ENCODE measurements at places on chromosomes 16 and 17.

DNA sequence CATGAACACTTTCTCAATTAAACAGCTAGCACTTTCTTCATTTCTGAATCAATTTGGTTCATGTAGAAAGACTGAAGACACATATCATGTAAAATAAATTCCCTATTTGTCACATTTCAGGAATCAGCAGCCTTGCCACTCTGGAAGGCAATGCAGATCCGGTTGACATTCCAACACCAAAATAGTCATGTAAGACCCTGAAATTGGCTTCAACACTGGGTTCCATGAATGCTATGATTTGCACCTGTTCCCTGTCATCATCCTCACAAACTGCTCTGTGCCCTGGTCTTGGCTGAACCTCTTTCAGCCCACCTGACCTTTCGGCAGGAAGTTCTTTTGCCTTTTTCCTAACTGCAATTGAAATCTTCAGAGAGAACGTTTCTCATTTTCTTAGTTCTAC lies 156.9 kb downstream of the CDH8 start:
- DNase-seq: no peak

DNA sequence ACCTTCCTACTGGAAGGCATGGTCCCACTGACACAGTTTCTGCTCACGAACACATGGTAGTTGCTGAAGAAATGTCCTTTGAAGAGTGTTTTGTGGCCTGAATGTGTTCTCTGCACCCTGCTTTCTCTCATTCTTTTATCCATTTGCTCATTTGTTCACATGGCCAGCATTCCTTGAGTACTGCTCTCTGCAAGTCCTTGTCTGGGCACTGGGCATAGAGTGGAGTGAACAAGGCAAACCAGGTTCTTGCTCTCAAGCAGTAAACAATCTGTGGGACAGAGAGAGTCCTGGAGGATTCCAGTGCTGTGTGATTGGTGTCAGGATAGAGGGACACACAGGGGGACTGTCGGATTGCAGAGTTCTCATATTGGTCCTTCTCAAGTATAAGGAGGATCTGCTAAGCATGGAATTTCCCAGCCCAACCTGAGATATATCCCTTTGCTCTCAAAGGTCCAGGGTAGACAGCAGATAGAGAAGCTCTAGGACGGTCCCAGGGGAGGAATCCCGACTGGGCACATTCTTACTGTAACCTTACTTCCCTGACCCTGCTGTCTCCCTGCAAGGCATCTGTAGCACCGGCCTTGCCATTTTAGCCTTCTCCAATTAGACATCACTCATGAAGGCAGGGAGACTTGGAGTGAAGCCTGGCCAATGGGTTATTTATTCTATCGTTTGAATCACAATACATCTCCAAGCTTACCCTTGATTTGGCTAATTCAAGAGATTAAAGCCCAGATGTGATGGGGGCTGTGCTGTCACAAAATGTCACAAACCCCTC lies 32.3 kb downstream of the ARL4D start:
- no peak for DNase-seq

- no peak for DNase-seq
These were observed 1431.1 kb downstream of the CDH8 start for GRCh38 chr16:60605176-60605575.

- no peak for DNase-seq
These were observed 9.2 kb downstream of the HS3ST6 start for GRCh38 chr16:1908983-1909382.

DNA sequence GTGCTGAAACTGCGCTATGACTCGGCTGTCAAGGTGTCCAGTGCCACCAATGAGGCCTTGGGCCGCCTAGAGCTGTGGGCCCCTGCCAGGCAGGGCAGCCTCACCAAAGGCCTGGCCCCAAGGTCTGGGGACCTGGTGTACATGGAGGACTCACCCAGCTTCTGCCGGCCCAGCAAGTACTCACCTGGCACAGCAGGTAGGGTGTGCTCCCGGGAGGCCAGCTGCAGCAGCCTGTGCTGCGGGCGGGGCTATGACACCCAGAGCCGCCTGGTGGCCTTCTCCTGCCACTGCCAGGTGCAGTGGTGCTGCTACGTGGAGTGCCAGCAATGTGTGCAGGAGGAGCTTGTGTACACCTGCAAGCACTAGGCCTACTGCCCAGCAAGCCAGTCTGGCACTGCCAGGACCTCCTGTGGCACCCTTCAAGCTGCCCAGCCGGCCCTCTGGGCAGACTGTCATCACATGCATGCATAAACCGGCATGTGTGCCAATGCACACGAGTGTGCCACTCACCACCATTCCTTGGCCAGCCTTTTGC lies 25.0 kb downstream of the WNT9B start:
- no peak for DNase-seq

GRCh38 chr17:1568950-1569810 lies 6.6 kb upstream of the PITPNA start:
- DNase-seq: no peak

GRCh38 chr17:10613775-10614513 lies 43.2 kb downstream of the MYH3 start:
- no peak for DNase-seq

DNA sequence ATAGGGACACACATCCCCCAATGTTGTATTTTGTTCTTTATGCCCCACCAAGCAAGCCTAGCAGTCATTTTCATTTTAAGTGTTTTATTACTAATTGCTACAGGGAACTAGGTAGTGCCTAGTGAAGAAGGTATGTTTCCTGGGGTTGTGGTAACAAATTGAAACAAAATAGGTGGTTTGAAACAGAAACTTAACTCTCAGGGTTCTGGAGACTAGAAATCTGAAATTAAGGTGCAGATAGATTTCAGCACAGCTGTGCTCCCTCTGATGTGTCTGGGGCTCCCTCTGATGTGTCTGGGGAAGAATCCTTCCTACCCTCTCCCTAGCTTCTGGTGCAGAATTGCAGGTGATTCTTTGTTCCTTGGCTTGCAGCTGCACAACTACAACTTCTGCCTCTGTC lies 390.1 kb downstream of the ZFHX3 start:
- DNase-seq: no peak

DNA sequence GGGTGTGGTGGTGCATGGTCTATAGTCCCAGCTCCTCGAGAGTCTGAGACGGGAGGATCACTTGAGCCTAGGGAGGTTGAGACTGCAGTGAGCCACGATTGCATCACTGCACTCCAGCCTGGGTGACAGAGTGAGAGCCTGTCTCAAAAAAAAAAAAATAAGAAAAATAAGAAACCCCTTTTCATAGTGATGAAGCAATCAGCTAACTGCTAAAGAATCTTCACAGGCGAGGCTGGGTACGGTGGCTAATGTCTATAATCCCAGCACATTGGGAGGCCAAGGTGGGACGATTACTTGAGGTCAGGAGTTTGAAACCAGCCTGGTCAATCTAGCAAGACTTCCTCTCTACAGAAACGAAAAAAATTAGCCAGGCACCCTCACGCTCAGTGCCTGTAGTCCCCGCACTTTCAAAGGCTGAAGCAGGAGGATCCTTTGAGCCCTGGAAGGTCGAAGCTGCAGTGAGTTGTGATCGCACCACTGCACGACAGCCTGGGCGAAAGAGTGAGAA lies 760 bp downstream of the SLFN12L start:
- no peak for DNase-seq

- DNase-seq: no peak
These were observed 491.0 kb downstream of the CDH13 start for GRCh38 chr16:83117810-83118209.

- DNase-seq: peak; percentile 25
These were observed 913 bp downstream of the CDIP1 start for GRCh38 chr16:4537376-4538343.

- no peak for DNase-seq
These were observed 817 bp downstream of the PSKH1 start for GRCh38 chr16:67893743-67894399.

GRCh38 chr17:79944821-79945391 lies 90.8 kb downstream of the TBC1D16 start:
- no peak for DNase-seq

GRCh38 chr17:14104734-14105133 lies 35.4 kb downstream of the COX10 start:
- no peak for DNase-seq

DNA sequence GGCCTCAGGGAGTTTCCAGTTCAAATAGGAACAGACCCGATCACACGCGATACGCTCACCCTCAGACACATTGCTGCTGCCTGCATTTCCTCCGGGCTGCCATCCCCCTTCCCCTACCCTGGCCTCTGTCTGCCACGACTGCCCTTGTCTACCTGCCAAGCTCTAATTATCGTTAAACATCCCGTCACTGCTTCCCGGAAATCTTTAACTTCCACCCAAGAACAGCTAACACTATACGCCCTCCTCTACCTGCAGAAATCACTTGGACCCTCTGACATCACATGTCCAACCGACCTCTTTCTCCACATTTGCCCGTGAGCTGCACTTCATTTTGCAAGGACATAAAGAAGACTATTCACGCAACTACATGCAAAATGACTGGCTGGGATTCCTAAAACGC lies 40.4 kb downstream of the ABAT start:
- no peak for DNase-seq

- DNase-seq: no peak
These were observed 21.0 kb upstream of the PHB1 start for GRCh38 chr17:49435671-49436029.

DNA sequence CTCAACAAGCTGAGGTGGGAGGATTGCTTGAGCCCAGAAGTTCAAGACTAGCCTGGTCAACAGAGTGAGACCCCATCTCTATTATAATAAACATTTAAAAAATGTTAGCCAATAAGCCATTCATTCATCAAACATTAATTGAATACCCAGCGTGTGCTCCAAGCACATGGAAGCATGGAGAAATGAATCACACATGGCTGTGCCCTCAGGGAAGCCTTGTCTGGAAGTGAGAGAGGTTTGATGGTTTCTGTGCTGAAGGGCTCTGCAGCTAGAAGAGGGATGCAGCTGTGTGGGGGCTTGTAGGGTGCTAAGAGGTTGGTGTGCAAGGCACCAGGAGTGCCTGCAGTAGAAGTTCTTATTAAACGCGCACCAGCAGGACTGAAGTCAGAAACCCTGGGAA lies 11.2 kb downstream of the CYB5D2 start:
- no peak for DNase-seq

DNA sequence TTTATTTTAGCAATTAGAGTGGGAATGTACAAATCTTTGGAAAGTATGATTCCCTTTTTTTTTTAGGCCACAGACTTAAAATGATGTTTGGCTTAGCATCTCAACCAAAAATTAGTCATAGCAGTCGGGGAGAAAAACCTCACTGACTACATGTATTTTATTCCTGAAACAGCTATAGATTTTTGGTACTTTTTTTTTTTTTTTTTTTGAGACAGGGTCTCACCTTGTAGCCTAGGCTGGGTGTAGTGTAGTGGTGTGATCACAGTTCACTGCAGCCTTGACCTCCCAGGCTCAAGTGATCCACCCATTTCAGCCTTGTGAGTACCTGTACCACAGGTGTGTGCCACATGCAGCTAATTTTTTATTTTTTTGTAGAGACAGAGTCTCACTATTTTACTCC lies 23.4 kb downstream of the RNFT1 start:
- no peak for DNase-seq

- DNase-seq: peak; percentile 92
These were observed 143.3 kb downstream of the PARN start for GRCh38 chr16:14486520-14487303.

DNA sequence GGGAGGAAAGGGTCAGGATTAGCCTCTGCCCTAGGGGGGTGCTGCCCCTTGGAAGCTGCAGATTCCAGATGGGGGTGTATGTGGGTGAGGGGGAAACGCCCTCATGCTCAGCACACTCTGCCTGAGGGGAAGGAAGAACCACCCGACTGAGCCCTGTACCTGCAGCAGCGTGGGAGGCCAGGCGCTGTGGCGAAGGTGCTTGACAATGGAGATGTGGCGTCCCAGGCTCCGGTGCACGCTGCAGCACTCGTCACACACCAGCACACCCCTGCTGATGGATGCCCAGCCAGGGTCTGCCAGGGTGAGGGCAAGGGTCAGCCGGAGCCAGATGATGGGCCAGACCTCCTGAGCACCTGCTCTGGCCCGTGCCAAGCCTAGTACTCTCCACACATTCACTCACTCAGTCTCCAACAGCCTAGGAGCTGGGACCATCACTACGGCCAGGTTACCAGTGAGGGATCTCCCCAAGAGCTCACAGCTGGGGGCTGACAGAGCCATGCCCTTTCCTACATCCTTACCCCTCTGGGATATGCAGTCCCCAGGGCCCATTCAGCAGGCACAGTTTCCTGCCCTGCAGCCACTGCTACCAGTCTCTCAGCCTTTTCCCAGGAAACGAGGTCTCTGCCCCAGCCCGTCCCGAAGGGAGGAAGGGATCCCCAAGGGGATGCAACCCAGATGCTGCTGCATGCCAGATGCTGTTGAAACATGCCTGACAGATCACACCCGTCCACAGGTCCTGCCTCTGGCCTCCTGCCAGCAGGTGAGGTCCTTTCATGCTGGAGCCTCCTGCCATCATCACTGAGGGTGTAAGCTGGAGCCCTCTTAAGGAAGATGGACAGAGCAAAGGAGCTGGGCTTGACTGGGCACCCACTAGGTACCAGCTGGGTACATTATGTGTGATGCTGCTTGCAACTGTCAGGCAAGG lies 5.9 kb downstream of the GIT1 start:
- DNase-seq: no peak

GRCh38 chr16:88437367-88437964 lies 15.6 kb upstream of the ZFPM1 start:
- DNase-seq: no peak

DNA sequence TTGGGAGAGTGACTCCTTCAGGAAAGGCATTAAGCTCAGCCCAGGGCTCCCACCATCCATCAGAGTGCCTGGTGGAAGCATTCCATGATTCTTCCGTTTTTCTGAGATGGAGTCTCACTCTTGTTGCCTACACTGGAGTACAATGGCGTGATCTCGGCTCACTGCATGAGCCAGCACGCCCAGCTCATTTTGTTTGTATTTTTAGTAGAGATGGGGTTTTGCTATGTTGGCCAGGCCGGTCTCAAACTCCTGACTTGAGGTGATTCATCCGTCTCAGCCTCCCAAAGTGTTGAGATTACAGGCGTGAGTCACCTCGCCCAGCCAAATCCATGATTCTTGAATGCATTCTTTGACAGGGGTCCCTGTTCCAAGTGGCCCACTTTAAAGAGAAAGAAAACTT lies 23.1 kb downstream of the MIS12 start:
- DNase-seq: peak; percentile 61

DNA sequence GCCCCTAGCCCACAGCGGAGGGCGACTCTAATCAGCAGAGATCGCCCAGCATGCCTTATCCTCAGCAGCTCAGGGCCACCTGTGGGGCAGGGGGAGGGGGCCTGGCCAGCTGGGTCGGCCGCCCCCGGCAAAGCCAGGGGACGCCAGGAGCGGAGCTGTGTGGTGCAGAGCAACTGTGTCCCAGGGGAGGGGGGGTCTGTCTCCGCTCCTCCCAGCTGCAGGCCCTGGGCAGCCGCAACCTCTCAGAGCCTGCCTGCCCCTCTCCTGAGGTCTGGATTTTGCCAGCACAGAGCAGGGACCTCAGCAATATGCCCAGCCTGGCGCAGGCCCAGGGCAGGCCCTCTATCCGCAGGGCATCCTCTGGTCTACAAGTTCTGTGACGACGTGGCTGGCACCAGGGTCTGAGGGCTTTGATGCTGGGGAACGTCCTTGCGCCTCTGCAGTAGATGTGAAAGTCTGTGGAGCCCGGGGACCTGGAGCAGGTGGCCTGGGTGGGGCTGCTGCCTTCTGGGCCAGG lies 36.5 kb upstream of the SLC38A10 start:
- no peak for DNase-seq

- peak; percentile 78 for DNase-seq
These were observed 74.7 kb upstream of the CIBAR2 start for GRCh38 chr16:85187002-85187401.
